Activated CD8-positive, alpha-beta memory T cell treated with anti-CD3 and anti-CD28 coated beads, Interleukin-2, amount 50 U/mL, for 4 hours (primary cell): ENCODE measurements at places on chromosomes 11 and 22.

DNA sequence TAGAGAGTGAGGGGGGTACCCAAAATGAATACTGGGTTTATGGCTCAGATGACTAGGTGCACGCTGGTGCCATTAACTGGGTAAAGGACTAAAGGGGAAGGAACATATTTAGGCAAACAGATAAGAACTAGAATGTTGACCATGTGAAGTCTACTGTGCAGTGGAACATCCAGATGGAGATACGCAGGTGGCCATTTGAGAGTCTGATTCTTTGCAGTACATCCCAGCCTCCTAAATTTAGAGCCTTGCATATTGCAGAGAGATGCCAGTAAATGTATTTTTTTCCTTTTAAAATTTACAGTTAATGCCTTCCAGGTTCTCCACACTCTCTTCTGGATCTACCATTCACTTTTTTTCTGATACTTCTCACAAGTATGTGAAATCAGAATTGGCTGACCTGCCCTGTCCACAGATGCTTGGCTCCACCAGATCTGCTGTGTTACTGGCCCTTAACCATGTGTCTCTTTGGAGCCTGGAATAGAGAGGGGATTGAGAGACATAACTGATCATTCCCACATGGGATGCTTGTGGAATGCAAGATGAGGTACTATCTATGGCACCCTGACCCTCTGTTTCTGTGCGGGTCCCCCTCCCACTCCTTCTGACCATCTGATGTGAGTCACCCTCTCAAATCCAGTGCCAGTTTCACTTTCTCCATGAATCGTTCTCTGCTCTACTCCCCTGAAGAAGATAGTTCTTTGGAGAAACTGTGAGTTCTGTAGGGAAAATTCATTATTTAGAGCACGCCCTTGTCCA, 77.0 kb upstream of the NCAM1 start:
- no peak for DNase-seq

DNA sequence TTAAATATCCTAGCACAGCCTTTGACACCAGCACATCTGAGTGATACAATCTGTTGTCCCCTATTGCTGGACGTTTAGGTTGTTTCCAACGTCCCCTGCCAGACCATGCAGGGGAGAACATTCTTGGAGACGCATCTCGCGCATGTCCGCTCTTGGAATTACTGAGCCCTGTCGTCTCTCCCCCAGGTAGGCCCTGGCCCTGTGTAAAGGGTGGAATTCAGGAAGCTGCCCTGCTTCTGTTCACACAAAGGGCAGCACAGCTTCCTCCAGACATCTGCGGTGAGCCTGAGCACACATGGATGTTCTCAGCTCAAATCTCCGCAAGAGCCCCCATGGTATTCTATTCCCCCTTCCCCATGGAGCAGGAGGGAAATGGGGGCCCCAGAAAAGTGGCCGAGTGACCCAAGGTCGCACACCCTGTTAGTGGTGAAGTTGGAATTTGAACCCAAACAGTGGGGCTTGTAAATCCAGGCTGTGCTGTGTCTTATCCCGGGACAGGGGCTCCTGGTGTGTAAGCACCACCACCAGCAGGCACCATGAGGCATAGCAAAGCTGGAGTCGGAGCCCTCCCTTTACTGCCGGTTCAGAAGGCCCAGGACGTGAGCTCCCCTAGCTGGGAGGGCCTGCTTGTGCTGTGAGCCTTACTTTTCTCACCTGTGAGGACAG, 5.0 kb upstream of the FGF19 start:
- DNase-seq = no peak

DNA sequence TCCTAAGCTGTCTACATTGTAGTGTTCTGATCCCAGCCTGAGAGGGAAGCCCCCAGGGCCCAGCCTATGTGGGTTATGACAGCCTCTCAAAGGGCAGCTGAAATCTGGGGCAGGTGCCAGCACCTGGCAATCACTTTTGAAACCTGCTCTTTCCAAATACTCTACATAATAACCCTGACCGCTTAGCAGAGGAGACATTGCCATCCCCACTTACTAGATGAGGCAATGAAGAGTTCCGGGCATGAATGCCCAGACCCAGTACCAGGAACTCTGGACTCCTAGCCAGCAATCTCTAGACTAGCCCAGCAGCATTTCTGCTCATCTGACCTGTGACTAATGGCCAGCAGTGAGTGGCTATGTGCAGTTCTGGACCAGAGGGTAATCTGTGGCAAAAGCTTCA, 412.4 kb upstream of the CADM1 start:
- no peak for DNase-seq

DNA sequence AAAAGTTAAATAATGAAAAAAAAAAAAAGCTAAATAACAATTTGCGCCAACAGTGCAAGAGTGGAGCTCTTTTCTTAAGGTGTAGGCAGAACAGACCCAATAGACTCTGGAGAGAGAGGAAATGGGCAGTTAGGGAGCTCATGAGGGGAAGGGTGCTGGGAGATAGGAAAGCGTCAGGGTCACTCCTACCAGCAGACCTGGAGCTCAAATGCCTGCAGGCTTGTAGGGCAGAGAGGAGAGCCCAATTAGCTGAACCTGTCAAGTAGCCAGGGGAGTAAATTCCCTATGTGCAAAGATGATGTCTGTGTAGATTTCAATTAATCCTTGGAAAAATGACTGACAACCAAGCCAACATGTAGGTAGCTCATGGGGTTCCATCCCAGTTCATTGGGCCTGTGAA, 73.0 kb downstream of the RAB30 start:
- no peak for DNase-seq

GRCh38 chr22:41302021-41302767, 869 bp downstream of the ZC3H7B start:
- DNase-seq = peak; percentile 24

- peak; percentile 77 for DNase-seq
Observed at GRCh38 chr22:43388420-43388851, 23.4 kb upstream of the MPPED1 start.

DNA sequence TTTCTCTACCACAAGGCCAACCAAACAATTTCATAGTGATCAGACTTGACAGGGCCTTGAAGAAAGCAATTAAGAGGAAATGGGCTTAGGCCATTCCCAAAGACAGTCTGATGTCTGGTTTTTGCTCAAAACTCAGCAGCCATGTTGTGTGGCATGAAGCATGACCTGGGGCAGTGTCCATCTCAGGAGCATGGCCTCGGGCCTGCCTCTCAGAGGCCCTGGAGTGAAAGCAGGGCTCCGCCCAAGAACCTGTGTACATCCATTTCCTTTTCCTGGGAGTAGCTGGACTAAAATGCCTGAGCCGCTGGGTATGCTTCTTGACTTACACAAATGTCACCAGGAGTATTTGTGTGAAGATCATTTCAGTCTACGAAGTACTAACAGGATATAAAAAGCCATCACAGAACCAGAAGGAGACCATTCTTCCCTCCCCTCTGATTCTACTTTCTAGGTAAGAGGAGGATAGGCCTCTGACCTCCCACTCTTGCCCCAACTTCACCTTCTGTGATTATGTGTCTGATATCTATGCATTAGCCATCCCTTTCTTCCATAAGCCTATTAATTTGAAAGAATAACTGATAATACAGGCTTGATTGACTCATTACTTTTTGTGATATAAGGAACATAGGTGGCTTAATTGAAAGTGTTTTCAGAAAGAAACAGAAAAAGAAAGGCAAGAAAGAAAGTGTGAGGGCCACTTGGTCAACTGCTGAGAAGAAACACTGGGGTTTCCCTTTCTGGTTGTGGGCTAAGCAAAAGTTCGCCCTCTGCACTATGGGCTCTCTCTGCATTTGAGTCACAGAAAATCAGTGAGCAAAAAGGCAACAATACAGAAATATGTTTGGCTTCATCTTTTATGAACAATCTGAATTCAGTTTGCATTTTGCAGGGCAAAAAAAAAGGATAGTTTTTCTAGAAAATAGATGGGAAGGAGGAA, 188.6 kb upstream of the MTMR2 start:
- DNase-seq = no peak

DNA sequence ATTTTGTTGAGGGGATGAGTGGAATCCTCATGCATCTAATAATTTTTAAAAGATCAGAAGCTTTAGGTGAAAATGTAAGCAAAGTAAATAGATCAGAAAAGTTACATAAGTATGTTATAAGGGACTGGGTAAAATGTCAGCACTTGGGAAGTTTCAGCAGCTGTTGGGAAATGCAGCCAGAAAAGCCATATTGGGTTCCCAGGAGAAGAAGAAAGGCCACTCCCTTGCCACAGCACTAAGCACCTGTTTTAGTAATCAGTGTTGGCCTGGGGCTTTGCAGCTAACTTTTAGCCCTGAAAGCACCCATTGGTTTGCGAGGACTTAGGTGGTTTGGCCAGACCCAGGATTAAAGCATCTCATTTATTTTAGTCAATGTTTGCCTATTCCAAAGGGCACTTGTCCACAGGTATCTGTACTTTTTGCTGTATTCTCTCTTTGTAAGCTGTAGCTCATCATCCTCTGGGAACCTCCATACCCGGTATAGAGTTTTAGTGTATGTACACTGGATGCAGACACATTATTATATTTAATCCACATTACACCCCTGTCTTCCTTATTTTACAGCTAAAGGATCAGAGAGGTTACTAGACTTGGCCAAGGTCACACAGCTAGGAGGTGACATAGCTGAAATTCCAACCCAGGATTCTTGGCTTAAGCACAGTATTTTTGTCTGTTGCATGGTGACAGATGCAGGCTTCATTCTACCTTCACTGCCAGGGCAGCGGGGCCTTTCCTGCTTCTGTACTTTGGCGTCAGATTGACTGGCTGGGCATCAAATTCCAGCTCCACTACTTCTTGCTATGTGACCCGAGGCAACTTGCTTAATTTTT, 127.7 kb upstream of the SESN3 start:
- no peak for DNase-seq

- DNase-seq = no peak
Observed at GRCh38 chr11:96763244-96763643, 373.4 kb downstream of the JRKL start.

- no peak for DNase-seq
Observed at GRCh38 chr22:28951969-28952521, 68.7 kb downstream of the ZNRF3 start.

DNA sequence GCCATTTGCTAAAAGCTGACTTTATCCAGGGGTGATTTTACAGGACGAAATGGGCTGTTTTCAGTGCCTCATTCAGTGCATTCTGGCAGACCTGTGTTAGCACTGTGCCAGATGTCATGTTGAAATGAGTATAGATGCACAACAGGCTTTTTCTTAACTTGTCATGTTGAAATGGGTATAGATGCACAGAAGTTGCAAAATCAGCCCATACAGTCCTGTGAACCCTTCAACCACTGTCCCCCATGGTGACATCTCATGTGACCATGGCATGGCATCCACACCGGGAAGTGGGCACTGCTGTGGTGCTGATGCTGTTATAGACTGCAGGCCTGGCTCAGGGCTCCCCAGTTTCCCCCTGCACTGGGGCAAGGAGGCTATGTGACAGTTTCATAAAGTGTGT, 2.5 kb downstream of the TALDO1 start:
- no peak for DNase-seq

GRCh38 chr22:36653316-36653715, 50.2 kb downstream of the CACNG2 start:
- no peak for DNase-seq

GRCh38 chr22:46091277-46091977, 58.9 kb upstream of the PPARA start:
- no peak for DNase-seq

DNA sequence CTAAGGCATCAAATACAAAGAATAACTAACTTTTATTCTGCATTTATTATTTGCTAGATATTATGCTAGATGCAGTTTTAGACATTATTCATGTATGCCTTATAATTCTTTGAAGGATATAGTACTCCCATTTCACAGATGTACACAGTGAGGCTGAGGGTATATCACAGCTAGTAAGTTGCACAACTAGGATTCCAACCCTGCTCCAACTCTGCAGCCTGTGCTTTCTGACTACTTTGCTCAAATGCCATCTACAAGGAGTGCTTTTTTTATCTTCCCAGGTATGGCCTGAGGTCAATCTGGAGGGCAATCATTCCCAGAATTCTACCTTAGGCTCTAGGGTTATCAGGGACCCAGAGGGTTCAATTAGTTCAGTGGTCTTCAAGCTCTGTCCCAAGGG, 28.4 kb downstream of the NUP160 start:
- no peak for DNase-seq
